ENCODE measurements at places on chromosomes 7 and 10.
A peak's percentile ranks its signal among the peaks of the same experiment; 100 is the strongest.

- DNase-seq: no peak
These were observed 4.2 kb upstream of the KCP start for GRCh38 chr7:128914566-128915151.

DNA sequence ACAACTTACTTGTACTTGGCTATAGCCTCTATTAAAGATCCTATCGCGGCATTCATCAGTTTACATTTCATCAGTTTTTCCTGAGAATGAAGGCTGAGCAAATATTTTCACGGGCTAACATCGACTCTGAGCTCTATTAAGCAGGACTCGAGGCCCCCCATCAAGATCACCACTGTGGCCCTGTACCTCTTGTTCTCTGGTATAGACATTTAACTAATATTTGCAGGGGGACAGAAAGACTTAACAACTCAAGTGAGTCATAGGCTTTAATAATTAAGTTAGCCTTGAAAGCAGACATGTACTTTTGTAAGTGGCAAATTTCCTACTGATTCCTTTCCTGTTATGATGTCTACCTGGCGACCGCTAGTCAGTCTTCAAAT lies 45.4 kb downstream of the DOCK4 start:
- DNase-seq: no peak

GRCh38 chr7:113890331-113891030 lies 28.3 kb downstream of the PPP1R3A start:
- DNase-seq: no peak

GRCh38 chr7:45970454-45970853 lies 49.4 kb upstream of the IGFBP3 start:
- DNase-seq: no peak

DNA sequence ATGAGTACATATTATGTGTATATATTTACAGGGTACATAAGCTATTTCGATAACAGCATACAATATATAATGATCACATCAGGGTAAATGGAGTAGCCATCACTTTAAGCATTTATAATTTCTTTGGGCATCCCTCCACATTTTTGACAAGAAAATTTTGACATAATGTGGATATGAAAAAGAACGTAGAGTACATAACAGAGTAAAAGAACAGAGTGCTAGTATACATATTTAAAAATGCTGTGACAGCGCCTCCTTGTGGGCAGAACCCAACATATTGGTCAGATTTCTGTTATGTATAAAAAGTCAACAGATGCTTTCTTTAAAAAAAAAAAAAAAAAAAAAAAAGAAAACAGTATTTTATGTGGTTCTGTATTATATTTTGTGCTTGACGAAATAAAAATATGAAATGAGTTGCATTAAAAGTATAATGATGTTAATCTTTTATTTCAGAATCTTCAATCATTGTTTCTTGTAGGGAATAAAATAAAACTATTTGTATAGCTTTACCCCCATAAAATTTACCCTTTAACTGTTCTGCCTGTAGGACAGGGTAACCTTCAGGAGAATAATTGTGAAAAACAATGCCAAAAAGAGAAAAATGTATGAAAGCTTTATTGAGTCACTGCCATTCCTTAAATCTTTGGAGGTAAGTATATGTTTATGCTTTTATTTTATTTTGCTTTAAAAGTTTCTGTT lies 18.3 kb upstream of the HBP1 start:
- peak; percentile 87 for DNase-seq

- peak; percentile 96 for DNase-seq
These were observed 307.2 kb downstream of the TCERG1L start for GRCh38 chr10:131004276-131004675.

DNA sequence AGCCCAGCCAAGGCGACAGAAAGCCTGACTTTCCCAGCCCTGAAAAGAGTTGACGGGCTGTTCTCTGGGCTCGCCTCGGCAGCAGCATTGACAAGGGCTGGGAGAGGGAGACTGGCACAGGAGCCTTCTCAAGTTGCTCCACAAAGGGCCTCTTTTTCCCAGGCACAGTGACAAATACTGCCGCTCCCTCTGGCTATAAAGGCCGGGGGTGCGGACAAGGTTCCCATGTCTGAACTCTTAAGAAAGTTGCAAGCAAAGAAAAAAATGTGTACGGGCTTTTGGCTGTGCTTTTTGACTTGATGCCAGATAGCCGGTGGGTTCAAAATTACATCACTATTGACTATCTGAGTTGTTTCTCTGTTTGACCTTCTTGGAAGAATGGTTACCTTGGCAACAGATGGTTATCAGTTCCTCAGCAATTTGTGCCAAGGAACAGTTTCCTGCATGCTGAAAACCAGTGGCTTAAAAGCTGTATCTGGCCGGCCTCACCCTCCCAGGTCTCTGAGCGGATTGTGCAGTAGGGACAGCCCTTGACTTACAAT lies 115.9 kb upstream of the EEPD1 start:
- DNase-seq: peak; percentile 91

- DNase-seq: no peak
These were observed 193.0 kb upstream of the CELF2 start for GRCh38 chr10:10824591-10825148.

DNA sequence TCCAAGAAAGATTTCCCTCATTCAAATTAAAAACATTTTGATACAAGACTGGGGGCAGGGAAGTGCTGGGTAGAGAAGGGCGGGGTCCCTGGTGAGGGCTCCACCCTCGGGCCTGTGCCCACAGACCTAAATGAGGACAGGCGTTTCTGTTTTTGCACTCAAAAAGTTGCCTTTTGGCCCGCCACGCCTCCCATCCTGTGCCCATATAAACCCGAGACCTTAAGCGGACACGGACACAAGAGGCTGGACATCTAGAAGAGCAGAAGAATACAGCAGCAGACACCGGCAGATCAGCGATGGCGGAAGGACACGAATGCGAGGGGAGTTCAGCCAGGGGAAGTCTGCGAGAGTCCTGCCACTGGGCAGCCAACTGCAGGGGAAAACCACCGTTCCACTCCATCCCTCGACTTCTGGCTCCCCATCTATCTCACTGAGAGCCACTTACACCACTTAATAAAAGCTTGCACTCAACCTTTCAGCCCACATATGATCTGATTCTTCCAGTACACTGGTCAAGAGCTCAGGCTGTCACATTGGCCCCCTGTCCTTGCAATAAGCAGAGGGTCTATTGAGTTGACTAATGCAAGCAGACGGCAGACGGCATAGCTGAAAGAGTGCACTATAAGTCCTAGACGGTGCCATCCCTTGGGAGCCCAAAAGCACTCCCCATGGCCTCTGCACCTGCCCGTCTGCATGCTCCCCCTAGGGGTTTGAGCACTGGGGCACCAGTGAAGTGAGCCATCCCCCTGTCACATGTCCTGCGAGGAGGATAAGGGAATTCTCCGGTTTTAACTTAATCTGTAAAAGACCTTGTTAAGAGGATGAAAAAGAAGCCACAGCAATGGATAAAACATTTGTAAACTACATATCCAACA lies 181.8 kb upstream of the PRSS1 start:
- DNase-seq: no peak

DNA sequence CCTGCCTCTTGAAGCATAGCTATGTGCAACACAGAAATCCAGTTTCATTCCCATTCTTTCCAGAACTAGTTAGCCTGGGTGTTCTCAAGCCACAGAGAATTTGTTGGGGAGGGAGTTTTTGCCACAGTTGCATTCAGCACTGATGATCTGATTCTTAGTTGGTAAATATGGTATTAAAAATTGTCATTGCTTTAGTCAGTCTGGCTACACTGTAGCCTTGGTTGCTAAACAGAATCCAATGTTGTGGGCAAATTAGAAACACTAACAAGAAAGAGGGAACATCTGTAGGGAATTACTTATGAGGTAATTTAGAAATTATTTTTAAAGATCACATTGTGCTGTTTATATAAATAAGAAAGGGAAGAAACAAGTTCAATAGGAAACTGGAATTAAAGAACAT lies 57.0 kb upstream of the CC2D2B start:
- DNase-seq: no peak

DNA sequence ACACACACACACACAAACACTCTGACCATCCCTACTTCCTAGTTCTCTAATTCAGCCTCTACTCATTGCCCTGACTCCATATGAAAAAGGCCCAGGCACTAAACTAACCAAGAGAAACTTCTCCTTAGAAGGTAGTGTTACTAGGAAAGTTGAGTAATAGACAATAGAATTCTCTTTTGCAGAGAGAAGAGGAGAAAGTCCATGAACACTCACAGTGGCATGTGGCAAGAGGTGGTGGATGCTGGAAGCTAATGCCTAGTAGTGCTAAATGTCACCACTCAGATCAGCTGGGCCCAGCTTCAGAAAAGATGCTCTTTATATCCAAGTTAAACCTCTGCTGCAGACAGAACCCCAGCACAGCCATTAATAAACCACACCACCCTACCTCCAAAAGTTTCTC lies 58.2 kb downstream of the SORBS1 start:
- no peak for DNase-seq

DNA sequence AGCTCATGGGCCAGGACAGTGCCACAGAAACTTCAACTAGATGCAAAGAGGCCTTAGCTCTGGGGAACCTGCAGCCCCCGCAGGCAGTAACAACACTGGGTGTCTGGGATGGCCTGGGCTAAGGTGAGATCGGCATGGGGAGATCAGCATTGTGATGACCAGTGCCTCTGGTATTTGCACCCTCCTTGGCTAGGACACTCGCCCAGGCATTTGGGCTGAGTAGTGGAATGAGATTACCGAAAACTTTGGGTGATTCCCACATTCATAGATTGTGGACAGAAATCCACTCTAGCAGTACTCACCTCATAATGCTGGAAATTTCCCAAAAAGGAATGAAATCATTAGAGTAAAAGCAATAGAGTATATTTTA lies 70.6 kb upstream of the ZMIZ2 start:
- no peak for DNase-seq

GRCh38 chr10:30027057-30028005 lies 32.1 kb downstream of the JCAD start:
- DNase-seq: no peak

DNA sequence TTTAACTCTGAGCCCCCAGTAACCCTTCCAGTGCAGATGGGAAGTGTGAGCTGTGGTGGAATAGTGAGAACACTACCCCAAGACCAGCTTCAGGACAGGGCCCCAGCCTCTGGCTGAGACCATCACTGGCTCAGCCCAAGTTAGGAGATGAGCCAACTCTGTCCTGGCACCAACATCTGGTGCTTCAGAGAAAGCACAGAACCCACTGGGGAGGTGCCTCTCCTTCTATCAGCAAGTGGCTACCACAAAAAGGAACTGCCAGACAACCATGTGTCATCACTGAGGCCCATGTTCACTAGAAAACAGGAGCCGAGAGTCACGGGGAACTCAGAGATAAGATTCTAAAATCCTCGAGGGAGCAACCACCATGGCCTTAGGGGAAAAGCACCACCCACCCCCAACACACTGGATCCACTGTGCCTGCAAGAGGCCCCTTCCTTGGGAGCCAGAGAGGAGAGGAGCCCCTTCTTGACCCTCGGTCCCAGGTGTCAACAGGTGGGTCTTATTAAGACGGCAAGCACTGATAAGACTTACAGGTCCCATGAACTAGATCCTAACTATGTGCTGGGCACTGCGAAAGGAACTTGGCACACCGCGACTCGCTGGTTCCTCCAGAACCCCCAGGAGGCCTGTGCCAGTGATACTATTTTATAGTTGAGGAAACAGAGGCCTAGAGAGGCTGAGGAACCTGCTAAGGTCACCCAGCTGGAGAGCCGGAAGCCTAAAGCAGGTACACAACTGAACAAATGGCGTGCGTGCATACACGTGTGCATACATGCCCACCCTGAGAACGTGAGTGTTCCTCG lies 102.7 kb downstream of the FAM53B start:
- no peak for DNase-seq

DNA sequence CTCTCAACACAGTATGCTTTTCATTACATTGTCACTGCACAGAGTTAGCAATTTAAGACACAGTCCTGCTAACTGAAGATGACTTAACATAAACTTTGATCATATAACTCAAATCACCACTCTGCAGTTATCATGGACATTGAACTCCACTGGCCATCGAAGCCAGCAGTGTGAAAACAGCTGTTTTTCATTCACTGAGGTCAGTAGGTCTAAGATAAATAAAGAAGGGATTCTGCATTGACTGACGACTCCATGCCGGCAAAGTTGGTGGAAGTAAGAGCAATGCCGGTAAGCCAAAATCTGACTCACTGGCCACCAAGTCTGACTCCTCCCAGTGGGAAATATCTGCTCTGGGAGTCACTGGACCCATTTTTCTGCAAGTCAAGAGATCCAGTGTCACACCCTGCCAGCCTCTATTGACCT lies 449.9 kb upstream of the ANKRD30A start:
- no peak for DNase-seq

- peak; percentile 78 for DNase-seq
These were observed 112.9 kb downstream of the COL13A1 start for GRCh38 chr10:69914398-69915214.

DNA sequence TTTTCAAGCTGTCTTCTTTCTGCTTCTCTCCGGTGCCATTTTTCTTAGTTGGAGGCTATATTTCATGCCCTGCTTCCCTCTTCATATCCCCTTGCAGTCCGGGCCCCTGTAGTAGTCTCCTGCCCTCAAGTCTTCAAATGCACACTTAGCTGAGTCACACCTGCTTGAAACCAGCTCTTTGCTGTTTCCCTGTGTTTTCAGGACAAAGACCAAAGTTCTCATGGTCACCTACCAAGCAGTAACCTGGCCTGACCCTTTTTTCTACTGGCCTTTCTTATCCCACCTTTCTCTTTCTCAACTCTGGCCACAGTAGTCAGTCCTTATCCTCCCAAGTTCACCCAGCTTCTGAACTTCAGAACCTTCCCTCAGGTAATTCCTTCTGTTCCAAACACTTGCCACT lies 28.5 kb downstream of the GLUD1 start:
- DNase-seq: no peak

DNA sequence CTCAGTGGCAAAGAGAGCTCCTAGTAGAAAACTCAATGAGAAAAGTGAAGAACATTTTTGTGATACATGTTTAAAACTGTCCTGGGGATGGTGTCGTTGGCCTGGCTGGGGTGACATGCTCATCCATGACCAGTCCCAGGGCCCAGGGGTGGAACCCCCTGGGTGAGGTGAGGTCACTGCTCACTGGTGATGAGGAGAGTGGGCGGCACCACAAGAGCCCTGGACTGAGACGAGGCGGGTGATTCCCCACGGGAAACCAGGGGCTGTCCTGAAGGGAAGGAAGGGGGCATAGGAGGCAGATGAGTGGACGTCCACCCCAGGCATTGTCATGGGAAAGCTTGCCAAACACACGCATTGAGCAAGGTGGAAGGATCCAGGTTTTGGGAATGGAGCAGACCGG lies 54.6 kb downstream of the HTR5A start:
- no peak for DNase-seq

- DNase-seq: no peak
These were observed 147.5 kb upstream of the CHST15 start for GRCh38 chr10:124240839-124241291.

Data from brain (organoid and tissue), 16 donors.